ENCODE measurements at places on chromosomes 3 and 15. TPM values are rescaled to one million over a fixed set of nuclear protein-coding genes. Genes with fewer than 3 reads are reported as not detected.

The PLSCR5 gene
- total RNA-seq = not detected

The SLC22A13 gene
- 0.73 TPM for total RNA-seq

The DAZL gene
- total RNA-seq = not detected

The PCSK6 gene
- 1.1 TPM for total RNA-seq

The CYP8B1 gene
- total RNA-seq = 0.13 TPM

The LTF gene
- total RNA-seq = not detected

- no peak for DNase-seq
These were observed 27.7 kb upstream of the KBTBD12 start for GRCh38 chr3:127887321-127887720.

DNA sequence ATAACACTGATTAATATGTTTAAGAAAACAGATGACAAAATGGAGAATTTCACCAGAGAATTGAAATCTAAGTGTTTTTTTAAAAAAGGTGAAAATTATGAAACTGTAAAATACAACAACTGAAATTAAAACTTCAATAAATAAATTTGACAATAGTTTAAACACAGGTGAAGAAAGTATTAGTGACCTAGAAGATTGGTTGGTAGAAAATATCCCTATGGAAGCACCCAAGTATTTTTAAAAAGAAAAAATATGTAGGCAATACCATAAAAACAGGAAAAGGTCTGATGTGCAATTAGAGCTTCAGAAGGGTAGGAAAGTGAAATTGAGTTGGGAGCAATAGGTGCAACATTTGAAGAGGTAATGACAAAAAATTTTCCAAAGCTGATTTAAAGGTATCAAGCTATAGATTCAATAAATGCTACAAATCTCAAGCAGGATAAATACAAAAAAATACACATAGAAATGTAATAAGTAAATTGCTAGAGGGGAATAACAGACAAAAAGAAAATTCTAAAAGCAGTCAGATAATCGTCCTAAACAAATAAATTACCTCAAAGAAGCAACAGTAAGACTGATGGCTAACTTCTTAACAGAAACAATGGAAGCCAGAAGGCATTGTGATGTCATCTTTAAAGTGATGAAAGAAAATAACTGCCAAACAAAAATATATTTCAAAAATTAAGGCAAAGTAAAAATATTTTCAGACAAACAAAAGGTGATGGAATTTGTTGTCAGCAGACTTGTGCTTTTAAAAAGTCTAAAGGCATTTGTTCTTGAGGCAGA, 9.5 kb upstream of the IL12A start:
- no peak for DNase-seq

Data from T-cell (primary cell).